Brain pericyte (primary cell): ENCODE measurements at places on chromosomes 1 and 21.

DNA sequence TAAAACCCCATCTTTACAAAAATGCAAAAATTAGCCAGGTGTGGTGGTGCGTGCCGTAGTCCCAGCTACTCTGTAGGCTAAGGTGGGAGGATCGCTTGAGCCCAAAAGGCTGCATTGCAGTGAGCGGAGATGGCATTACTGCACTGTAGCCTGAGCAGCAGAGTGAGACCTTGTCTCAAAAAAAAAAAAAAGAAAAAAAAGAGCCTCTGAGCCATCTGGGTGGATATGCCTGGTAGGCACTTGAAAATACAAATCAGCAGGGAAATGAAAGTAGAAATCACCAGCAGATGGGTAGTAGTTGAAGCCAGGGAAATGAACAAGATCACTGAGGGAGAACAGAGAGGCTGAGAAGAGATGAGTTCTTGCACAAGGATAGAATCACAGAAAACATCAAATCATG is 131.0 kb upstream of the HMCN1 start:
- DNase-seq, result no peak

DNA sequence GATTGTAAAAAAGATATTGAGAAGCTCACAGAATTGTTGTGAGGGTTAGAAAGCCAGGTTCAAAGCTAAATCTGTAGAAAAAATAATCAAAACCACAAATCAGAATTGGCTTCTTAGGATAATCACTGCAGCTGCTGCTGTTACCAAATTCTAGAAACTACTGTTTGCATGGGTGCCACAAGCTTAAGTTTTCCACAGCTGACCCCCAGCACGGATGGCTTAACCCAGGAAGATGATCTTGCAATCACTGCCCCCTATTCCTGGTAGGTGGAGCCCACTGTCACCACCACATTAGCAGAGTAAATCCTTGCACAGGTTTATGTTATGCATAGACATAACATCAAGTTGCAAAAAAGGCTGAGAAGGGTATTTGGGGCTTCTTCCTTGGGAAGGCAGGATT is 877.8 kb upstream of the ADGRL2 start:
- no peak for DNase-seq

DNA sequence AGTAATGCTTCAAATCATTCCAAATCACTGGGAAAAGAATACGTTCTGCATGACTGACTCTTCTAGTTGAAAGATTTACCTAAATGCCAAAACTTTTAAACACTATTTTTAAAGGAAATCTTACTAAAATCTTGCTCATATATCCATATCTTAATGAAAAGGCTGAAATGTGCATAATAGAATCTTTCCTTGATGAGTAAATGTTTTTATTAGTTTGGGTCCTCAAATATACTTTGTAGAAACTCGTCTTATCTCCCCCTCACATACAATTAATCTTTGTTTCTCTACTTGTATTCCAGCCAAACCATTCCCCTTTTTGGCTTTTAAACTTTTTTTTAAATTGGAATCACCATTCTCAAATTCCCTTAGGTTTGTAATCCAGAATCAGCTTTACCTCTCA is 110.2 kb downstream of the NTNG1 start:
- no peak for DNase-seq

GRCh38 chr1:119987112-119987511 is 82.3 kb downstream of the NOTCH2 start:
- no peak for DNase-seq

DNA sequence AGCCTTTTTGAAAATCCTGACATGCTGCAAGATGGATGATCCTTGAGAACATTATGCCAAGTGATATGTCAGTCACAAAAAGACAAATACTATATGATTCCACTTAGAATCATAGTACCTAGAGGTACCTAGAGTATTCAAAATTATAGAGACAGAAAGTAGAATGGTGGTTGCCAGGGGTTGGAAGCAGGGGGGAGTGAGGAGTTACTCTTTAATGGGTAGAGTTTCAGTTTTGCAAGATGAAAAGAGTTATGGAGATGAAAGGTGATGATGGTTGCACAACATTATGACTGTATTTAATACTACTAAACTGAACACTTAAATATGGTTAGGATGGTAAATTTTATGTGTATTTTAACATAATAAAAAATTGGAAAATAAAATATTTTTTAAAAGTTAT is 37.9 kb upstream of the PODN start:
- DNase-seq, result no peak

- DNase-seq, result no peak
These were observed 205.1 kb upstream of the SGIP1 start for GRCh38 chr1:66328896-66329295.

GRCh38 chr1:245169376-245169775 is 14.6 kb downstream of the KIF26B start:
- no peak for DNase-seq

DNA sequence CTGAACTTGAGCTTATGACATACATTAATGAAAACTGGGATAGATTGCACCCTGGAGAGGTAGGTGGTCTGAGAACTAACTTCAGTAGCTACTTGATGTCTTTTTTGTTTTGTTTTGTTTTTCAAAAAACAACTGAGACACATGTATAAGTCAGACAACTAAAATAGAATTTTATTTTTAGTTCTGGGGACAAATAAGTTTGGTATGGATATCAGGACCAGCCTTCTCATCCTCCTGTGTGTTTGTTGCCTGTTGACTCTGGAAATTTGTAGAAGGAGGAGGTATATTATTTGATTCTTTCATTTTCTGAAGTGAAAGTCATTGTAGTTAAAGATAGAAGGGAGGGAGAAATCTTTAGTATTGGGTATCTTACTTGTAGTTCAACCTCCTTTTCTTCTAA is 41.5 kb downstream of the MTF2 start:
- DNase-seq, result no peak

DNA sequence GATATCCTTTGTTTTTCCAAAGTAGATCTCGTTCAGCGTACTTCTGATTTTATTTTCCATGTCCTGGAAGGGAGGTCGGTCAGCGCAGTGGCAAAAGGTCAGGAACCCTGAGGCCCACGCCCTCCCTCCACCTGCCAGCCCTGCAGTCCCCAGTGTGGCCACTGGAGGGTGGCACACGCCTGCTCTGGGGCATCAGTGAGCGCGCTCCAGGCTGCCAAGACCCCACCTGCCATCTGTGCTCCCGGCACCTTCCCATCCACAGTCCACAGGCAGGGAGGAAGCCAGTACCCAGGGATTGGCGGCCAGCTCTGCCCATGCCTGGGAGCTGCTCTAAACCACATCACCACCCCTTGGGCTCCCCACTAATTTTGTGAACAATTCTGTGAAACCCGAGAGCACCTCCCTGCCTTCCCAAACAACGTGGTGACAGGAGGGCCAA is 32.3 kb downstream of the SLC66A1 start:
- no peak for DNase-seq

GRCh38 chr1:42736571-42737200 is 3.4 kb downstream of the CLDN19 start:
- DNase-seq, result no peak

DNA sequence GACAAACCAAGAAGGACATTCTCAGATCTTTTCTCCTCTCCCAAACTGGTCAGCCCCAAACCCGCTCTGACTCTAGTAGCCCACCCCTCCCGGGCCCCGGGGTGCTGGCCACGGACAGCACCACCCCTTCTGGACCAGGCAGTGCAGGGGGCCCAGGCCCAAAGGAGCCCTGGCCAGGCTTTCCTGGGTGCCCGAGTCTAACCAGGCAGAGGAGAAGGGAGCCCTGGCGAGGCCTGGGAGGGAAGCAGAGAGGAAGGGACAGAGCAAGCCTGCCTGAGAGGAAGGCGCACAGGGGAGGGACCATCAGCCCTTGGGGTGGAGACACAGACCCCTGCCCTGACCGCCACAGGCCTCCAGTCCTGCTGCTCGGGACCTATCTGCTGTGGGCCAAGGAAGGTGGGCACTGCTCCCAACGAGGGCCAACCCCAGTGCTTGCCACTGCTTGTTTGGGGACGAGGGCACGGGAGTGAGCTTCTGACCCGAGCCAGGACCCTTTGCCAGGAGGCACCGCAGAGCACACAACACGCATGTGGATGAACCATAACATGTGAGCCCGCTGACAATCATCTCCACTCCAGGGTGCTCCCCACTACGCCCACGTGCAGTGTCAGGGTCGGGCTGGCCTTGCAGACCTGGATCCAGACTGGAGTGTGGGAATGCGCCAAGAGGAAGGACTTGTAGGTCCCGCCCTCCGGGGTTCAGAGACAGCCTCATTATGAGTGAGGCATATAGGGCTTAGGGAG is 57.6 kb downstream of the KCNAB2 start:
- DNase-seq, result no peak

DNA sequence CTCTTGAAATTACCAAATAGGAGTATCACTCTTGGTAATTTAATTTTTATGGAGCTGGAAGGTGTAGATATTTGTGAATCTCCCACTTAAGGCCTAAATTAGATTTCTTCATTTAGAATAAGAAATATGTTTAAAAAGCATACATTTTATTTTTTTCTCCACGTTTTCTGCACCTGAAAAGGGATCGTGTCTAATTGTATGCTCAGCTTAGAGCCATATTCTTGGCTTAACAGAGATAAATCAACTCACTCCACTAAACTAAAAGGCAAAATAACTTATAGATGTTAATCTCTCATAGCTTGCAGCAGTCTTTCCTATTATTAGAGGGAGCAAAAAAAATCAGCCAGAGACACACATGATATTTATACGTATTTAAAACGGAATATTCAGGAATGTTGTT is 336.8 kb upstream of the SGIP1 start:
- DNase-seq, result no peak

DNA sequence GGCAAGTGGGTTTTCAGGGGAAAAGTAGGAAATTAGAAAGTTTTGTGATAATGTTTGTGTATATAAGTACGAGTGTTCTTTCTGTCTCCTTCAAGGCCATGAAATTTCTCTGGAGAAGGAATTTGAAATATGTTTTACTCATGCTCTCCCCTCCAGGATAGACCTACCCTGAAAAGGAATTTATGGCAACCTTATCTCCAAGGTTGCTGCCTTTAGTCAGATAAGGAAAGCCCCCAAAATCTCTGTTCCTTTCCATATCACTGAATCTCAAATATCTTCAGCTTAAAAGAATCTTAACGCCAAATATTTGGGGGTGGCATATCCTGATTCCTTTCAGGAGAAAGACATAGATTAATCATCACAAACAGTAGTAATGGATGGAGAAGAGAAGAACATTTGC is 499 bp upstream of the C4BPB start:
- DNase-seq, result no peak

DNA sequence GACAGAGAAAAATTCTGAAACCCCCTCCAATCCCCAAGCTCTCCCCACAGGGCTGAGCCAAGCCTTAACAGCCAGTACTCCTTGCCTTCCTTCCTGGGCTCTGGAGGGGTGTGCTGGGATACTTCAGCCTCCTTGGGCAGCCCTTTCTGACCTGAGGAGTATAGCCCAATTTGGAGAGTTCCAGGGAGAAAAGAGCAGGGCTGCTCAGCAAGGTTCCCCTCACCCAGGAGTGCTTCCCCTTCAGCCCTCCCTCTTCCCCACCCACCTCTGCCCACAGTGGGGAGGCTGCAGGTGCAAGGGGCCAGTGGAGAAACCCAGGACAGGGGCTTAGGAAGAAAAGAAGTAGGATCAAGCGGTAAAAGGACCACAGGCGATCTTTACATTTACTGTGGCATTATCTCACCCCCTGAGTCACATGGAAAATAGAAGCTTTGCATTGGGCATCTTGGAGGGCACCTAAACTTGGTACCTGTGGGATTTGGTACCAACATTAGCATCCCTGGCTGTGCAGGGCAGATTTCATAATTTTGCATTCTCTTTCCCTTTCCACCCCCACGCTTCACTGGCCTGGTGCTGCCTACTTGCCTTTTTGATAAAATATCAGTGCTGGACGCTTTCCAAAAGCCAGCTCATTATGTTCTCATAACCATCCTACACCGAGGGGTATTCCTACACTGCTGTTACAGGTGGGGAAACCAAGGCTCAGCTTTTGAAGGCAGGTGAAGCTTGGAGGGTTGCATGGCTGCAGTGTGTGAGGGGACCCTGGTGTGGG is 2.8 kb upstream of the ADORA1 start:
- DNase-seq, result no peak

DNA sequence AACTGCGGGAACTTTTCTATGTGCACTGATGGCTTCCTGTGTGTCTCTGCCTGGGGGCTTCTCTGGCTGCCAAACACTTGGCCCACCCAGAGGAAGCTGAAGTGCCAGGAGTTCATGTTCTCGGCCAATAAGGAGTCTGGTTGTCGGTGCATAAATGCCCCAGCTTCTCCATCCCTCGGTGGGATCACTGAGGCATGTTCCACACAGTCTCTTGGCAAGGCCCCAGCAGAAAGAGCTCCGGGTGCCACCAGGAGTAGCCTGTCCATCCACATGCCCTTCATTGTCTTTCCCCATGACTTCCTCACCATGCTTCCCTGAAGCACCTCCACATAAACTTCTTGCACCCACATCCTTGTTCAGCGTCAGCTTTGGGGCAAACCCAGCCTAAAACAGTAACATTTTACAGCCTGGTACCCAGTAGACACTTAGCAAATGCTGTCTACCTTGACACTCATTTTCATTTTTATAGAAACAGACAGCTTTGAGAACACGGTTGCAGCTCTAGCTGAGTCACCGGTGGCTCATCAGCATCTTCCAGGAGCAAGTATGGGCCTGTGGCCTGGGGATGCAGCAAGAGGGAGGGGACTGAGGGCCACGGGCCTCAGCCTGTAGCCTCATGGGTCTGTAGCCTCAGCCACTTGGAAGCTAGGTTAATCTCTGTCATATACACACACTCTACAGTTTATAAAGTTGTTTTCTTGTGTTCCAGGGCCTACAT is 14.8 kb upstream of the CDCP2 start:
- DNase-seq, result no peak

GRCh38 chr1:67673468-67674201 is 11.4 kb upstream of the GADD45A start:
- no peak for DNase-seq

- no peak for DNase-seq
These were observed 1.3 kb downstream of the ST6GALNAC3 start for GRCh38 chr1:76075877-76076276.

- no peak for DNase-seq
These were observed 4.3 kb upstream of the HEYL start for GRCh38 chr1:39643705-39644104.

GRCh38 chr1:66733348-66734017 is 18.8 kb upstream of the DYNLT5 start:
- DNase-seq, result no peak

GRCh38 chr1:205668951-205669340 is 11.4 kb downstream of the SLC45A3 start:
- DNase-seq, result no peak

- no peak for DNase-seq
These were observed 107.6 kb downstream of the PLXNA2 start for GRCh38 chr1:208136459-208137182.
